ENCODE measurements at places on chromosomes 7 and 10. TPM values are rescaled to one million over a fixed set of nuclear protein-coding genes. Genes with fewer than 3 reads are reported as not detected.

The HOXA6 gene
- 1.9 TPM for total RNA-seq

The ANXA8 gene
- total RNA-seq, result 29.5 TPM

The DPCD gene
- 37.9 TPM for total RNA-seq

The DDX56 gene
- 130 TPM for total RNA-seq

The CTNNA3 gene
- total RNA-seq, result not detected

The RAB19 gene
- not detected for total RNA-seq

The ASB10 gene
- not detected for total RNA-seq

The CLDN3 gene
- total RNA-seq, result 3.9 TPM

All from A549 treated with ZK216348 at 1 μM for 4 hours (cell line).